ENCODE measurements at places on chromosomes 4 and X. TPM values are rescaled to one million over a fixed set of nuclear protein-coding genes. Genes with fewer than 3 reads are reported as not detected.

The UGT8 gene
- not detected for total RNA-seq

The CT47B1 gene
- not detected for total RNA-seq

GRCh38 chr4:48620831-48621230, 130.8 kb downstream of the ZAR1 start:
- DNase-seq, result no peak

The BEND4 gene
- not detected for total RNA-seq

The CCDC158 gene
- not detected for total RNA-seq

The PRDM8 gene
- total RNA-seq, result 23.1 TPM

The CUL4B gene
- total RNA-seq, result 121 TPM

The TRIM61 gene
- total RNA-seq, result not detected

- no peak for DNase-seq
Measured at GRCh38 chrX:17032351-17032750, 85.9 kb downstream of the REPS2 start.

The JAKMIP1 gene
- not detected for total RNA-seq

DNA sequence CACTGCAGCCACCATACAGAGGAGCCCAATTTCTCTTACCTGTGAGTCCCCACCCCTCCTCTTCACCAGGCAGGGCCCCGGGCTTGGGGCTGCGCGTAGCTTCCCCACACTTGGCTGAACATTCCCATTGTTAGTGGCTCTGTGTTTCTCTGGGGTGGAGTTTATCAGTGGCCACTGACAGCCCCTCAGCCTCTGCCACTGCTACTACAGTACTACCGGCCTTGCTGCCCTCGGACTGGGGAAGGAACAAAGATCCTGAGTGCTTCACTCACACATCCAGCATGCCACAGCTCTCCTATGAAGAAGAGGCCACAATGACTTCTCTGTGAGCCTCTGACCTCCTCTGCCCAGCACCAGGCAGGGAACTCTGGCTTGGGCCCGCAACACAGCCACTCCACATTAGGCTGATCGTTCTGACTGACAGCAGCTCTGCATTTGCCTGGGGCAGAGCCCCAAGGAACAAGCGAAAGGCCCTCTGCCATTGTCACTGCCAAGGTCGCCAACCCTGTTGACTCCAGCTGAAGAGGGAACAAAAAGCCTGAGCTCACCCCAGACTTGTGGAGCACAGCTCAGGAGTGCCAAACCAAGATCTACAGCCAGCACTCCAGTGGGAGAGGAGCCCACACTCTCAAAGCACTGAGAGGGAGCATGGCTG, 24.0 kb downstream of the ABCB7 start:
- DNase-seq, result no peak

DNA sequence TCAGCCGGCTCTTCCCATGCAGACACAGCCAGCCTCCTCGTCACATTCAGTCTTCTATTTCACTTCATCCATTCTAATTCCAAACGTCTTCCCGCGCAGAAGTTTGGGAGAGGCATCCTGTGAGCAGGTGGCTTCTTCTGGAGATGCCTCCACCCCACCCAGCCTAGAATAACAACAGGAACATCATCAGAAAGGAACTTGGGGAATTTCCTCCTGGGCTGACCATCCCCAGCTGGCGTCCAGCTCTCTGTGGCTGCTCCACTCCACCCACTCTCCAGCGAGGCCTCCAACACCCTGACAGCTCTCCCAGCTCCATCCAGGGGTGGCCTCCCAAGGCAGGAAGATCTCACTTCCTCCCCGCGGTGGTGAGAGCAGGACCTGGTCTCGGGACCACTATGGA, 5.5 kb upstream of the C4orf50 start:
- DNase-seq, result no peak

DNA sequence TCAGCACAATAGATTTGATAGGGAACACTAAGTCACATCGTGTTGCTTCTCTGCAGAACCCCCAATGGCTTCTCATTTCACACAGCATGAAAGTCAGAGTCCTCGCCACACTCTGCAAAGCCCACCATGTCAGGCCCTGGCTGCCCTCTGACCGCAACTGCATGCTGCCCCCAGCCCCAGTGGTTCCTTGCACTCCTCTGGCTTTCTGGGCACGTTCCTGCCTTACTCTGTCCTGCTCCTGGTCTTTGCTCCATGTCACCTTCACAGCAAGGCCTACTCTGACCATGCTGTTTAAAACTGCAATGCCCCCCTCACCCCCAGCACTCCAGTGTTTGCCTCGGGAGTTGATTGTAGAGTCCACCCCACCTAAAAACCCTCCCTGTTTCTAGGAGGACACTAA, 78.1 kb downstream of the EVC start:
- no peak for DNase-seq

GRCh38 chrX:132077414-132077813, 50.4 kb downstream of the FRMD7 start:
- DNase-seq, result no peak

The RHOH gene
- not detected for total RNA-seq

DNA sequence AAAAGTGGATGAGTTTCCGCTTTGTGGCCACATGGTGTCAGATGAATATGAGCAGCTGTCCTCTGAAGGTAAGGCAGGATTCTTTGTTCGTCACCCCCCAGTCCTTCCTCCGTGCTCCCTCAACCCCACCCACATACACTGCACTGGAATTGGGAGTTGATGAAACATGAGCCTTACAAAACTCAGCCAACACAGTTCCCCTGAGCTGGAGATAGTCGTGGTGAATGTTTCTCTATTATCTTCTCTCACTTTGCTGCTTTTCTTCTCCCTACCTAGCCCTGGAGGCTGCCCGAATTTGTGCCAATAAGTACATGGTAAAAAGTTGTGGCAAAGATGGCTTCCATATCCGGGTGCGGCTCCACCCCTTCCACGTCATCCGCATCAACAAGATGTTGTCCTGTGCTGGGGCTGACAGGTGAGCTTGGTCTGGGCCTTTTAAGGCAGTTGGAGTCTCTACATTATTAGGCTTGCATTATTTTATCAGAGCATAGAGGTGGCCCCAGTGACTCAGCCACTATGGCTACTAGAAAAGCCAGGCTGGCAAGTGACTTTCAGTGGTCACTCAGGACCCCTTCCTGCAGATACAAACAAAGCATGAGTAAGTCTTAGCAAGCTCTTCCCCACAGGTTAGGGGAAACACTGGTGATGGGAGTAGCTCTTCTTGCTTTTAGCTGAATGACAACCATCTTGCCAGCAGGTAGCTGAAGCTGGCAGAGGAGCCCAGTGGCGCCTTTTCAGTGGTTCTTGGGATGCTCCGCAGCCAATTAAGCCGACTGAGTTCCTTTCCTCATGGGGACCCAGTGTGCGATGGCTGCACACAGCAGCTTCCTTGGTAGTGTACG, 1.6 kb downstream of the RPL10 start:
- no peak for DNase-seq

DNA sequence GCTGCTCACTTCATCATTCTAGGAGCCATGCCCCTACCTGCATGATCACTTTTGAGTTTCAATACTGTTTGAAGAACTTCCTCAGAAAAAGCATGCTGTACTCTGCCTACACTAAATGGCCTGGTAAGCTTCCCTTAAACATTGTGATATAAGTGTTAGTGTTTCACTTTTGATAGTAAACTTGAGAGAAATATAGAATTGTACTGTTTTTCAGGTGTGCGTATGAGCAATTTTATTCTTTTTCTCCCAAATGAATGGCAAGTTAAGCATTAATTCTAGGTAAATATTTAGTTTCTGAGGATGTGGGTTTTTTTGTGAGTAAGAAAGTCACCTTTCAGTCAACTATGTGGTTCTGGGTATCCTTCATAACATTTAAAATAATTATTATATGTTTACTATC, 484.5 kb downstream of the IL15 start:
- no peak for DNase-seq

- DNase-seq, result peak; percentile 62
Measured at GRCh38 chr4:53777244-53777984, 186.1 kb upstream of the LNX1 start.

The MAGEC3 gene
- total RNA-seq, result 0.20 TPM

The REELD1 gene
- total RNA-seq, result not detected

The IKBKG gene
- total RNA-seq, result 34.5 TPM

GRCh38 chrX:7711167-7711566, 131.8 kb upstream of the VCX start:
- DNase-seq, result no peak

DNA sequence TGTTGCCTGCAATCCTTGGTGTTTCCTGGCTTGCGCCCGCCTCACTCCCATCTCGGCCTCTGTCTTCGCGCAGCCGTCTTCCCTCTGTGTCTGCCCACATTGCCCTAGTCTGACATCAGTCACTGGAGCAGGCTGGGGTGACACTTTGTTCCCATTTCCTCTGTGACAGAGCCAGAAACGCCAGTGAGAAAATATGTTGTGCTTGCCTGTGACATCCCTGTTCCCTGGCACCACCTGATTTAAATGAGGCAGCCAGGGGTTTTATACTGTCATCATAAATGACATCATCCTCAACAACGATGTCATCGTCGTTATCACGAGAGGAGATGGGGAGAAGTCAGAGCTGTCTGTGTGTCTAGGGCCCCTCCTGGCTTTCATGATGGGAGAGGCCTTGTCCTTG, 29.1 kb downstream of the ZNF185 start:
- DNase-seq, result no peak

DNA sequence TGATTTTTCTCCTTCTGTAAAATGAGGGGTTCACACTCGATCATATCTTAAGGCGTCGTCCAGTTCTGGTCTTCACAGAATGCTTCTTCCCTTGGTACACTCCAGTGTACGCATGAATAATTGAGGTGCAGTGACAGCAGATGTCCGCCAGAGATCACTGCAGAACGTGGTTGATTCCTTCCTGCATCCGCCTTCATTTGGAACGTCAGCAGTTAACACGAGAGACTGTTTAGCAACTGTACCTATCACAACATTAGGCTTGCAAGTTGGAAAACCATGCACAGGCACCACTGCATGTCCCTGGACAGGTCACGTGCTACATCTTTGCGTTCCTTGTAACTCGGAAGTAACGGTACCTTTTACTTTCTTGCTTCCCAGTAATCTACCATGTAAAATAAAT, 66.0 kb upstream of the GEMIN8 start:
- peak; percentile 53 for DNase-seq

The RRH gene
- total RNA-seq, result not detected

The F11 gene
- not detected for total RNA-seq

DNA sequence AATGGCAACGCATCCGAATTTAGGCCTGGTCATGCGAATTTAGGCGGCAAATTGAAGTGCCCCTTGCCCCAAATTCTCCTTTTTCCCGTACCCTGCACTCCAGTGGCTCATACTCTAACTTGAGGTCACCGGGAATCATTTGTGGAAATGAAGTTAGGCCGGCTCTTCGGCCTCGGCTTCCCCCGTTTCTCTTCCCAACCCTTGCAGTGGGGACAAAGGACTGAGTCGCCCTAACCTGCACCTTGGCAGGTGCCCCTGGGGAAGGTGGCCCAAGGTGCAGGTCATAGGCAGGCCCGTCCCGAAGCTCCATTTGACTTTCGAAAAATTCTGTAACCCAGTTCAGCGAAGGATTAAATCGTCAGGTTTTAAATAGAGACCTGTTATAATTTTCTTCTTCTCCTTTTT, 811 bp downstream of the SRD5A3 start:
- DNase-seq, result no peak

The ESX1 gene
- not detected for total RNA-seq

DNA sequence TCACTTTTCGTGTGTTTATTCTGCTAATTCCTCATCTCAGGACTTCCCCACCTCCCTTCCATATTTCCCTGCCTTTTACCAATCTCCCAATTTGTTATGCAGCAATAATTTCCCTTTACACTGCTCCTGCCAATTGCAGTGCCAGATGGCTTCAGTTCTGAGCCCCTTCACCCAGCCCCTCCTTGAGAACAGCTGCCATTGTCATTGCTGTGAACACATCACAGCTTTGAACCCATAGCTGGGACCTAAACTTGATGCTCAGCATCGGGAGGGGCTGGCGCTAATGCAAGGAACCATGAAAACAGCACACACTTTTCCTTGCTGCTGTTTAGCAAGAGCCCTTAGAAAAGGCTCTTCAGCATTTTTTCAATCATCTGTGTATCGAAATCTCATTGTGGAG, 104.9 kb downstream of the ALPK1 start:
- DNase-seq, result no peak

- no peak for DNase-seq
Measured at GRCh38 chr4:139589336-139590018, 33.5 kb upstream of the SETD7 start.

The MSL3 gene
- 17.9 TPM for total RNA-seq

DNA sequence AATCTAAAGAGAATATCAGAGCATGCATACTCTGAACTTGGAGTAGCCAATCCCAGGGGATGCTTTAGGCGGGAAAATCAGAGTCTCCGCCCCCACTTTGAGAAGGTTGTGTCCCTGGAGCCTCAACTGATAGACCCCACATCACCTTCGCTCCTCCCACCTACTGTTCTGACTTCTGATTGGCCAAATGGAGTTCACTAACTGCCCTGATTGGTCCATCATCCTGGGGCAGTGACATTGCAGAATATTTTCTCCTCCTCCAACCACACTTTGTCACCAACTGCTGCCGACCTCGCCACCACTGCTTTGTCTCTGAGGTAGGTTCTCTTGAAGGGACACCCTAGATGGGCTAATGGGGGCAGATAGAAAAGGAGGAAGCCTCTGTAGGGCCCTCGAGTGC, 22.7 kb upstream of the SPACA5B start:
- no peak for DNase-seq

The DCAF4L1 gene
- 0.04 TPM for total RNA-seq

DNA sequence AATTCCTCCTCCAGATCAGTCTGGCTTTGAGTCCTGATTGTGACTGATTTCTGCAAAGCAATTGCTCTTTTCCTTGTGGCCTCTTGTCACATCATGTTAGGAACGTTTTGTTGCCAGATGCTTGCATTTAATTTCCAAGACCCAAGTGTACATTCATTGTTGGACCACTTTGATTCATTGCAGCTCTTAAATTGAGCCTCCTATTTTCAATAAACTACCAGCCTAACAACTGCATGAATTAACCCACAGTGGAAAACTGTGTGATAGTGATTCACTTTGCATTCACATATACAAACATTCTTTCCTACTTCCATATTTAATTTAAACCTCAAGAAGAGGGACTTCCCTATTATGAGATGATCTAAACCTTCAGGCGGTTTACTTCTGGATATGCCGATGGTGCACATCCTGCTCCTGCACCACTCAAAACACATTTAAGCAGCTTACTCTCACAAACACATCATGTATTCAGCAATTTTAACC, 118.4 kb downstream of the AFF1 start:
- no peak for DNase-seq

GRCh38 chr4:21952549-21952948, 4.0 kb upstream of the KCNIP4 start:
- DNase-seq, result no peak

DNA sequence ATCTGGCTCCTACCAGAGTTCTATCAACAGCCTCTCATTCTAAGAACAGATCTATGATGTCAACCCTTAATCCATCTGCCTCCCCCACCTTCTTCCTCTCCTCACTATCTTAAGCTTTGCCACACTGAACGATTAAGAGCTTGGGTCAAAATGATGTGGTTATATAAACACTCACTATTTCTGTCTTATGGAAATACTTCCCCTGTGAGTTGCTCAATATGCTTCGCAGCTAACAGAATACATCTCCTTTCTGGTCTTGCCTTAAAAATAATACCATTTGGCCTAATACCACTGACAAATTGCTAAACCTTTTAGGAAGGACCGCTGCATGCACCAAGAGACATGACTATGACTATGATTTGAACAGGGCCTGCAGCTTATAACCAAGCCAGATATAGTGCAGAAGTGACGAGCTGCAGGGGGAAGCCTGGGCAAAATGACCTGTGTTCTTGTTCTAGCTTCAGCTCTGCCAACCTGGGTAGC, 130.9 kb downstream of the RNF150 start:
- DNase-seq, result peak; percentile 31

- DNase-seq, result peak; percentile 31
Measured at GRCh38 chr4:150152766-150153165, 74.5 kb downstream of the DCLK2 start.

GRCh38 chrX:46589977-46590723, 16.6 kb downstream of the CHST7 start:
- DNase-seq, result peak; percentile 62
